ENCODE measurements at places on chromosomes 5 and 9.

- DNase-seq, result no peak
These were observed 327.2 kb downstream of the DEPDC1B start for GRCh38 chr5:60372786-60373185.

GRCh38 chr5:173245319-173246134 lies 10.5 kb upstream of the NKX2-5 start:
- DNase-seq, result no peak

- no peak for DNase-seq
These were observed 9.1 kb downstream of the ZDHHC12 start for GRCh38 chr9:128714586-128715435.

- no peak for DNase-seq
These were observed 22.8 kb upstream of the ERBIN start for GRCh38 chr5:65903581-65903980.

GRCh38 chr9:88776717-88777497 lies 214.4 kb upstream of the S1PR3 start:
- DNase-seq, result no peak

DNA sequence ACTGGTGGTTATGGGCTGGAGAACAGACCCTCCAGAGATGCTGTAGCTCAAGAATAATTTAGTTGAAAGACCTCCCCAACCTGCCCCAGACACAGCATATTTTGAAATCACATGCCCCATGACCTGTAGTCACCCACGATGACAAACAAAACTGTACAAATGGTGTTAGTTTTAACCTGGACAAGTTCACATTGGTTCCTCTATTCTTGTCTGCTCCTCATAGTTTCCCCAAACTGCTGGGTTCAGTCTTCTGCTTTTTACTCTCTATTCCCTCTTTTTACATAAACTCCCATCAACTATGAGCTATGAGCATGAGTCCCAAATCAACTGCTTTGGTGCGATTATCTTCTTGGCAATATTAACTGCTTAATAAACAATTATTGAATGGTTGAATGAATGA lies 365.3 kb upstream of the CLINT1 start:
- DNase-seq, result no peak

- DNase-seq, result no peak
These were observed 194.0 kb downstream of the RFX3 start for GRCh38 chr9:3331801-3332200.

- no peak for DNase-seq
These were observed 26.9 kb downstream of the PRLR start for GRCh38 chr5:35203403-35203802.

- DNase-seq, result no peak
These were observed 81.5 kb downstream of the FAM114A2 start for GRCh38 chr5:153957205-153957604.

DNA sequence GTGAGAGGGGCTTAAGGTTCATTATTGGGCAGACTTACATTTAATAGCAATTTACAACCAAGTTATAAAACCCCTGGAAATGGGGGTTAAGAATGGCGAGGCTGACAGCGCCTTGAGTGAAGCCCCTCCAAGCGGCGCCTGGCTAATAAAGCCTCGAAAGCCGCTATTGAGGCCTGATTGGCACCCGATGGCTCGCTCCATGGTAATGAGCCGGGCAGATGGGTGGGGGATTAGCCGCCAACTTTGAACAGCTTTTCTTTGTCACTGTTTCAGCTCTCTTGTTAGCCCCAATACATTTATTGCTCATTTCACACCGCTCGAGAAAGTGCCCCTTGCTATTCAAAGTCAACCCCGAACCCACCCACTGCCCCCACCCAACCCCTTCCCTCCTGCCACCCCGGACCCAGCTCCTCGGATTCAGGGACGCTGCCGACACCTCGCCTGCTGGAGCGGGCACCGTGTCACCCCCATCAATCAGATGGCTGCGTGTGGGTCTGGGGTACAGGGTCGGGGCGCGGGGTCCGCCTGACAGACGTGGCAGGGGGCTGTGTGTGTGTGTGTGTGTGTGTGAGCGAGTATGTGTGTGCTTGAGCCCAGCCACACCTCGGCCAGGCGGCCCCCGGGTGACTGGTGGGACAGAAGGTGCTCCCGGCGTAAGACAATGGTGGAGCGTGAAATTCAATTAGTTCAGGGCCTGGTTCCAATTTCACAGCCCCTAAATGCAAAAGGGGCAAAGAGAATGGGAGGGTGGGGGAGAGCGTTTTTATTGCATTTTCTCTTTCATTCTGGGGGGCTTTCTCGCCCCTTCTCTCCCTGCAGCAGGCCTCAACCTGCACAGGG lies 34.2 kb downstream of the ASS1 start:
- DNase-seq, result no peak

DNA sequence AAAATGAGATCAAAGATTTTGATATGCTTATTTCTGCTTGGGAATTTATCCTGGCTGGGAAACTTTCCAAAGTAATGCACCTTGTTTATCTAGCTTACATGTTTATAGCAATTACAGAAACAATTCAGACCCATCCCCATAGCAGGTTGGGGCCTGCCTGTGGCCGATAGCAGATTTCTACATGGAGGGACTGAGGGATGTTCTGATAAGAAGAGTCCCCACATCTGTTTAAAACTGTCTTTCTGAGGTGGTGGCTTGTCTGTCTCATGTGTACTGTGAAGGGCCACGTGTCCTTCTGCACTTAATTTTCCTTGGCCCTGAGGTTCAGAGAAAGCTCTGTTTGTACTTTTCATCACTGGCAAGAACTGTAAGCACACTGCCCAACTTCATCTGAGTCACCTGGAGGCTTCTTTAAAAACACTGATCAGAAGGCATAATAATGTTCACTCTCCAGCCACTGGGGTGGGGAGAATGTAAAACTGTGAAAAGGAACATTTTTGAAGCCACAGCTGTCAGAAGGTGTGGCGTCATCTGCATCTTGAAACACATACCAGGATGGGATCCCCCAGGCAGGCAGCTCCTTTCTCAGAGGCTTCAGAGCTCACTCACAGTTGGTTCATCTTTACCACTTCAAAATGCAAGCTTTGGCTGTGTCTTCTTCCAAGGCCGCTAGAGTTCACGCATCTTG lies 80.3 kb downstream of the MAP1B start:
- DNase-seq, result no peak
